ENCODE measurements at places on chromosomes 1 and 21. TPM values are rescaled to one million over a fixed set of nuclear protein-coding genes. Genes with fewer than 3 reads are reported as not detected.

GRCh38 chr1:103326595-103326994 lies 198.9 kb upstream of the RNPC3 start:
- no peak for DNase-seq

DNA sequence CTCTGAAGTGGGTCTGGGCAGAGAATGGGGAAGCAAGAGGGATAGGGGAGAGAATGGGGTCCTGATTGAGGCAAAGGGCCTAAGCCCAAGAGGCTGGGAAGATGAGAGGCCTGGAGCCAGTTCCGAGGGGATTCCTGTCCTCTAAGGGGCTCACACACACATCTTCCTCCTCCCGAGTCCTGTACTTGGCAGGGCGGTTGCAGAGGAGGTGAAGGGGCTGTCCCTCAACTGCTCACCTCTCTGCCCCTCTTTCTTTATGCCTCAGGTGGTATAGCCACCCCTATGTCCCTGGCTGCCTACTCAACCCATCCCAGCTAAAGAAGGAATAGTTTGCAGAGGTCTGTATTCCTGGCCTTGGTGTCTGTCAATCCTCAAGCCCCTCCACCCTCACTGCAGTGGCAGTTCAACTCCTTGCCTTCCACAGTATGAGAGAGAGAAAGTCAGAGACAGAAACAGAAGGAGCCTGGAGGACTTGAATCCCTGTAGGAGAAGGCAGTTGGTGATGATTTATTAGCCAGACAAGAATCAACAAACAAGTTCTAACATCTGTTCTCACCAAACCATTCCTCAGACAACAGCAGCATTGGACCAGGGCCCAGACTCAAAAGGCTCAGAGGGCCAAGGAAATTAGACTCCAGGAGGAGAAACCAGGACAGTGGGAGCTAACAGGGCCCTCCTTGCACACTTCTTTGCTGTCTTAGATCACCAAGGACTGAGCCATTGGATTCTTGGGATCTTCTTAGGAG lies 10.7 kb downstream of the SH2D2A start:
- peak; percentile 85 for DNase-seq

The VCAM1 gene
- total RNA-seq: 539 TPM

The GNAI3 gene
- total RNA-seq: 8.0 TPM

DNA sequence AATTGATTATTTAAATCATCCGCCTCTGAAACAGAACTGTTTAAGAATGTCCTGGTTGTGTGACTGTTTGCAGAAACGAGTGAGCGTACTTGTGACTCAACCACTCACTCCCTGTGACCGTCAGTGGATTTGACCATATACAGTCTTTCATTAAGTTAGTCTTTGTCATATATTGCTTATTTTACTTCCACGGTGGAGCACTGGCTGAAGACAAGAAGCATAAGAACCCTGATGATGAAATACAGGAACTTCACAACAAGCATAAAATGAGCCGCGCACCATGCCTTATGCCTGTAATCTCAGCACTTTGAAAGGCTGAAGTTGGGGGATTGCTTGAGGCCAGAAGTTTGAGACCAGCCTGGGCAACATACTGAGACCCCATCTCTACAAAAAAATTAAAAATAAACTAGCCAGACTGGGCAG lies 194.0 kb downstream of the TOMM20 start:
- DNase-seq: no peak

DNA sequence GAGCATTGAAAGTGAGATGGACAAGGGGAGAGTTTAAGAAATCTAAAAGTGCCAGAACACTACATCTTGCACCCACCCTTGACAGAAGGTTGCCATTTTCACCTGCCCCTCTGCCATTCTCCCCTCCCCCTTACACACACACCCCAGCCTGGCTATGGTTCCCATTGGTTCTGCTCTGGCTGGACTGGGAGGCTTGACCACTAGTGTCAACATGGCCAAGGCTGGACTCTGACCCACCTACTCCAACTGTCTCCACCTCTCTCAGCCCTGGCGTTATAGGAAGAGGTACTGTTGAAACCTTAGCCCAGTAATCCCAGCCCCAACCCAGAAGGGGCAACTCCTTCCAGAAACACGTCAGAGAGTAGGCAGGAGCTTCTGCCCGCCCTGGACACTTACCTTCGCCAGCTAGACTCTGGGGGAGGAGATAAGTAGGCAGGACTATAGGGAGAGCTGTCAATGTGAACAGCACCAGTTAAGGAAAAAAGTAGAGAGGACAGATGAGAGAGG lies 4.5 kb downstream of the CRTC2 start:
- DNase-seq: no peak

DNA sequence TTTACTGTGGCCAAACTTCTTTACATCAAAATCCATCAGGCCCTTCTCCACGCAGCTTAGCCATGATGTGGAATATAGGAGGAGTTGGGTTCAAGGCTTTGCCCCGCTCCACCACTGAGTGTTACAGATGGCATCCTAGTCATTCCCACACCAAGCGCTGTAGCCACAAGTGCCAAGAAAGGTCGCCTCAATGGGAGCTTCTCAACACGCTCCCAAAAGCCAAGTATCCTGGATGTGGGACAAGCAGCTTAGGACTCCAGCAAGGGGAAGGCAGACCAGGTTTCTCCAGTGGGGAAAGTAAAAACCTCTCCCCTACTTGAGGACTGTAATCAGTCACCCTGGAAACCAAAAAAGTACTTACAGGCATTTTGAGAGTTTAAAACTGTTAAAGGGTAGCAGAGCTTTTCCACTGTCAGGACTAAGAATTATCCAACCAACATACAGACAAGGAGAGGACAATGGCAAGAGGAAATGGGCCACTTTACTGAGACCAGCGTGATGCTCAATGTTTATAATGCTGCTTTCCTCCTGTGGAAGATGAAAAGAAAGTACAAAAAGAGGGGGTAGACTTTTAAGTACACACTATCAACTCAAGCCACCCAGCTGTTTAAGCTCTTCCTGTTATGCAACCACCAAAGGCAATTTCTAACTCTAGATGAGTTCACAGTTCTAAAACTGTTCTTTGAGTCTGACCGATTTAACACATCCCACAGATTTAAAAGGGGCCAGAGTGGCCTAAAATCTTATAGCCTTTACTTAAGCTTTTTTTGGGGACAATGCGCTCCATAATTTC lies 120.7 kb upstream of the KRTAP19-8 start:
- no peak for DNase-seq

The OR10J4 gene
- not detected for total RNA-seq

- no peak for DNase-seq
These were observed 220.5 kb downstream of the KCNT2 start for GRCh38 chr1:196387766-196388165.

The ATP1B1 gene
- 686 TPM for total RNA-seq

GRCh38 chr1:31429583-31429982 lies 16.6 kb downstream of the SERINC2 start:
- DNase-seq: no peak

The TRIM58 gene
- 0.50 TPM for total RNA-seq

GRCh38 chr1:204318324-204318723 lies 41.4 kb downstream of the PLEKHA6 start:
- no peak for DNase-seq

DNA sequence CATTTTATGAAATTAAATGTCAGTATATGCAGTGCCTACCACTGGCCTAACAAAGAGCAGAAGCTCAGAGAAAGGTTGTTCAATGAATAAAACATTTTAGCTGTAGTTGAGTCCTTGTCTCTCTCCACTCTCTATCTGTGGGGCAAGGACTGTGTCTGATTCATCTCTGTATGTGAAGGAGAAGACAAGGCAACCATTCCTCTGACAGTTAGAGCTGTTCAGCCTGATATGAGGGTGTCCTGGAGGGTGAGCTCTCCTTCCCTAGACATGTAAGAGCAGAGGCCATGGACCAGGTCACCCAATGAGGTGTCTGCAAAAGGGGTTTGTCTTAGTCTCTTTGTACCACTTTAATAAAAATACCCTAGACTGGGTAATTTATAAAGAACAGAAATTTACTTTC lies 4.5 kb upstream of the PDZK1IP1 start:
- DNase-seq: no peak

The PADI1 gene
- total RNA-seq: 1.3 TPM

DNA sequence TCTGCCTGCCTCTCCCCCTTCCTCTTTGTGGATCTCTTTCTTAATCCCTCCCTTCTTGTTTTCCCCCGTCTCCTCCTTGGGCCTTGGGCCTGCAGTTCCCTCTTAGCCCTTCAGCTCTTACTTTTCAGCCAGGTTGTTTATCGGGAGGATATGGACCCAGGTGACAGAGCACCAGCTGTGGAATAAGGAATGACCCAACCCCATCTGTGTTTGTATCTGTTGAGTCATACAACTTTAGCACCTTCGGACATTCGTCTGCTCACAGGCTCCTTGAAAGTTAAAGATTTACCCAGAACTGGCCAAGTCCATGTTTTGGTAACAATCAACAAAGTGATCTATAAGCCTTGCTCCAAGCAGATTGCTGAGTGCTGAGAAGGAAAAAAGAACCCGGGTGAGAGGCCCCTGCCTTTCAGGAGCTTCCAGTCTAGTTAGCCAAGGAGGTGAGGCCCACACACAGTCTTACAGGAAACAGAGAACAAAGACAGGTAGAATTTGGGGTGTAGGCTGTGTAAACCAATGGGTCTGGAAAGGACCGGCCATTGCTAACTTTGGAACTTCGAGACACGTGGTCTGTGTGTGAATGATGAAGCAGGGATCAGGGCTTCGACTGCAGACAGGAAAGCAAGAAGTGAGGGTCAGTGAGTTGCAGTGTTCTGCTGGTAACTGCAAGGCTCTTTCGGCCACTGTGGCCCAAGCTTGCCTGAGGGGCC lies 66.7 kb upstream of the F3 start:
- no peak for DNase-seq

The KRTAP10-9 gene
- total RNA-seq: not detected

The MIS18A gene
- 7.0 TPM for total RNA-seq

- DNase-seq: peak; percentile 10
These were observed 2.9 kb upstream of the NFASC start for GRCh38 chr1:204867666-204868339.

DNA sequence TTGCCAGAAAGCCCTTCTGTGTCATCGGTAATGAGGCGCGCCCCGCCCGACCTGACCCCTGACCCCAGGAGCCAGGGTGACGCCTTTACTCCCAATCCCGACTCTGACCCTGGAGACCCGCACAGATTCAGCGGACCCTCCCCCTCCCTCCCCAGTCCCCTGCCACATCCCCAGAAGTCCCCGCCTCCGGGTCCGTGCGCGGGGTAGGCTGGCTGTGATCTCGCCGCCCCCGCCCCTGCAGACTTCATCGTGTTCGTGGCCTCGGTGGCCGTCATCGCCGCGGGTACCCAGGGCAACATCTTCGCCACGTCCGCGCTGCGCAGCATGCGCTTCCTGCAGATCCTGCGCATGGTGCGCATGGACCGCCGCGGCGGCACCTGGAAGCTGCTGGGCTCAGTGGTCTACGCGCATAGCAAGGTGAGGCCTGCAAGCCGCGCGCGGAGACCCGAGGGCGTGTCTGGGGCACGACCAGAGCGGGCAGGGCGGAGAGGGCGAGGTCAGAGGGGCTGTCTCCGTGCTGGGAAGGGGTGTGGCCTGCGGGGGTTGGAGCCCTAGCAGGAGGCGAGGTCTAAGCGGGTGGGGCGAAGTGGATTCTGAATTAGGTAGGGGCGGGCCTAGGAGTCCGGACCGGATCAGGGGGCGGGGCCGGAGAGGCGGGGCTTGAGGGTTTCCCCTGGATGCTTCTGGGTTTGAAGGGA lies 34.8 kb downstream of the KCNQ4 start:
- DNase-seq: peak; percentile 90

The BEST4 gene
- 0.50 TPM for total RNA-seq

DNA sequence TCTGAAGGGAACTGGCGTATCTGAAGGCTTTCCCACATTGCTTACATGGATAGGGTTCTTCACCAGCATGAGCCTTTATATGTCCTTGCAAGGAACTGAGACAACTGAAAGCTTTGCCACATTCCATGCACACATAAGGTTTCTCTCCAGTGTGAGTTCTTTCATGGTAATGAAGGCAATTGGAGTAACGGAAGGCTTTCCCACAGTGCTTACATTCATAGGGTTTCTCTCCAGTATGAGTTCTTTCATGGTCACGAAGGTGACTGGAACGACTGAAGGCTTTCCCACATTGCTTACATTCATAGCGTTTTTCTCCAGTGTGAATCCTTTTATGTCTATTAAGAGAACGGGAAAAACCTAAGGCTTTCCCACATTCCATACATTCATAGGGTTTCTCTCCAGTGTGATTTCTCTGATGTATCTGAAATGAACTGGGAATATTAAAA lies 15.0 kb downstream of the ZNF124 start:
- no peak for DNase-seq

DNA sequence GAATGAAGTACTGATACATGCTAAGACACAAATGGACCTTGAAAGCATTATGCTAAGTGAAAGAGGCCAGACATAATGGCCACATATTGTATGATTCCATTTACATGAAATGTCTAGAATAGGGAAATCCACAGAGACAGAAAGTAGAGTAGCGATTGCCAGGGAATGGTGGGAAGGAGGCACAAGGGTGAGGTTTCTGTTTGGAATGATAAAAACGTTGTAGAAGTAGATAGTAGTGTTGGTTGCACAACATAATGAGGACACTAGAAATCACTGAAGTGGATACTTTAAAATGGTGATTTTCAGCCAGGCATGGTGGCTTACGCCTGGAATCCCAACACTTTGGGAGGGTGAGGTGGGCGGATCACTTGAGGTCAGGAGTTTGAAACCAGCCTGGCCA lies 97.6 kb upstream of the VANGL1 start:
- no peak for DNase-seq

DNA sequence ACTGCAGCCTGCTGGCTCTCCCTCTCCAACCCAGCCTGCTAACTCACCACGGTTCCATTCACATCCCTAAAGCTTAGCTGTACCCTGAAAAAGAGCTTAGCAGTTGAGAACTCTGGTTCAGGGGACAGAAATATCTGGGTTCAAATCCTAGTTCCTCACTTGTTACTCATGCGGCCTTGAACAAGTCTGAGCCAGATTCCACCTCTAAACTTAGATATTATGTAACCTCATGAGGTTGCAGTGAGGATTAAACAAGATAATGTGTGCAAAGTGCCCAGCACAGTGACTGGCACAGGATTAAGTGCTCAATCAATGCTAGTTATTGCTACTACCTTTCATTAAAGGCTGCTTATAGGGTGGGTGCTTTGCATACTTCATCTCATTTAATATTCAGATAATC lies 41.3 kb upstream of the DHCR24 start:
- DNase-seq: no peak

The DENND2C gene
- 2.5 TPM for total RNA-seq

DNA sequence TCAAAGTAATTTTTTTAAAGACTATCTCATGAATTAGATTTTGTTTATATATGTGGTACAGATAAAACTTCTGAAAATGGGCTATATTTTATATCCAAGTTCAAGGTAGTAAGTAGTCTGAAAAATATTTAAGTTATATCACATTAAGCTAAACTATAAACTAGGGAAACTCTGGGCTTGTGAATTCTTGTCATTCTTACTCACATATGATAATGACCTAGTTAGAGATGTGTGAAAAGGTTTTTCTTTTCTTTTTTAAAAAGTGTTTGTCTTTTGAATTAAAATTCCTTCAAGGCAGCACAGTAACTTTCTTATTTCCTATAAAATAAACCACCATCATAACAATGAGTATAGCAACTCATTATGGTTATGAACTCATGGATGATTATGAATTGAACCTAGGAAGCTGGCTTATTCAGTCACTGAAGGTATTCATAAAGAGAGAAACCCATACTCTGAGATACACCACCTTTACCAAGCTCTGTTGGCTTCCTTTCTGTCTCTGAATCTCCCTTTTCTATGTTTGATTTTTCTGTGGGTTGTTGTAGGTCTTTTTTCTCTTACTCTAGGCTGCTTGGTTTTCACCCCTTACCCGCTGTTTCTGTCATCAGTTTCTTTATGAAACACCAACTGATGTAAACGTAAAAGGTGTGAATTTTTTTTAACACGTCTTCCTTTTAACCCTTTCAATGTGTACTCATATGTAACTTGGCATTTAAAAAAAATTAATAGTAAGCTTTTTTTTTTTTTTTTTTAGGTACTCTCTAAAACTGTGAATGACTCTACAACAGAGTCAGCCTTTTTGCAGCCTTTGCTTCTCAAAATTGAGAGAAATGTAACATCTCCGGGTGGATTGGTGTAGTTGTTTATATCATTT lies 25.2 kb downstream of the IL12RB2 start:
- DNase-seq: no peak

Data from kidney (tissue), 22 donors.